Body of pancreas (tissue), 4 donors: ENCODE measurements at places on chromosomes 16 and 17.

DNA sequence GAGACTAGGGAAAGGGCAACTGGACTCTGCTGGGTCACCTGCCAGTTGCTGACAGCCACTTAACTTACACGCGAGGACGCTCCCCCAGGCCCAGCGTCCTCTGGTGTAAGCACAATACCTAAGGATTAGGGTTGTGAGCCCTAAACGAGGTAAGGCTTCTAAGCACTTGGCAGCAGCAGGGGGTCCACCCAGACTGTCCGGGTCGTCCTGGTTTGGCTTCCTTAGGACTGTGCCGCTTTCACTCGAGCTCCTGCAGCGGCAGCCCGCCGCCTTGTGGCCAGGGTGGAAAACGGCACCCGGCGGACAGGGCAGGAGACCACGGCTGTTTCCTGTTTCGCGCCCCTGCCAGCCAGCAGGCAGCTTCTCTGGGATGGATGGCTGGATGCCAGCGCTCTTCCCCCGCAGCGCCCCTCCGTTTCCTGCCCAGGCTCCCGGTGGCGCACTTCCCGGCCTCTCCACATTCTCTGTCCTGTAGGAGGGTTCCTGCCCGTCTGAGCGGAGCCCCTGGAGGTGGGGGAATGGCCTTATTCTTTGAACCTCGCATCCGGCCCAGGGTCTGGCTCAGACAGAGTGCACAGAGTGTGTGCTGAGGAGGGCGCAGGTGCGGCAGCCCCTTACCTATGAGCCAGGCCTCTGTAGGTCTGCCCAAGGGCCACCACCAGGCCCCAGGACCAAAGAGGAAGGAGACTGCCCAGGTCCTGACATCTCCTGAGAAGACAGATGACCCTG is 47.0 kb upstream of the AMZ2 start:
- DNase-seq, result peak; percentile 83

DNA sequence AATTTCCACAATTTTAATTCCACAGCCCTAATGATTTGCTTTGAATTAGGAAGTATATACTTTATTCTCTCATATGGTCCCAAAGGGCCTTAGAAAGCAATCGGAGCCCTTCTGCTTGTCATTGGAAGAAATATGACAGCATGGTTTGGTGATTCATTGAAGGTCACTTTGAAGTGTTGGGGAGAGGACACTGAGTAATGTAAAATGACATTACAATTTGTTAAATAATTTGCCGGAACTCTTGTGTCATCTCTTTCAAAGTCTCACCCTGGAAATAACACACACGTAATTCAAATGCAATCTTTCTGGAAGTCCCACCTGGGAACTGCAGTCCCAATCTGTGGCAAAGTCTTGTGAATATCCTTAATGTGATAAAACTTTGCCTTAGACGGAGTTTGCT is 59.8 kb downstream of the BMERB1 start:
- no peak for DNase-seq

DNA sequence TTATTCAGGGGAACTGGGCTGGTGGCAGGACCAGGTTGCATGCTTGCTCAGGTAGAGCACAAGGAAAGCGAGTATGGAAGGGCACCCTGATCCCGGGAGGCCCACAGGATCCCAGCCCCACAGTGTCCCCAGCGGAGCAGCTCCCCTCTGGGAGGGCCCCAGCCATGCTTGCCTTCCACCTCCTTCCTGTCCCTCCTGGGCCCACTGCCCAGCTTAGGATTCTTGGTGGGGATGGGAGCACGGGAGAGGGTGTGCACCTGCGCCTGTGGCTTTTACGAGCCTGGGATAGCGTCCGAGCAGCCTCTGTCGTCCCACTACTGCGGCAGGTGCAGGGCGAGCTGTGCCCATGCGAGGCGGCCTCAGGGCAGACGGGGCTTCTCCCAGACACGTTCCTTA is 114.5 kb downstream of the BANP start:
- no peak for DNase-seq

DNA sequence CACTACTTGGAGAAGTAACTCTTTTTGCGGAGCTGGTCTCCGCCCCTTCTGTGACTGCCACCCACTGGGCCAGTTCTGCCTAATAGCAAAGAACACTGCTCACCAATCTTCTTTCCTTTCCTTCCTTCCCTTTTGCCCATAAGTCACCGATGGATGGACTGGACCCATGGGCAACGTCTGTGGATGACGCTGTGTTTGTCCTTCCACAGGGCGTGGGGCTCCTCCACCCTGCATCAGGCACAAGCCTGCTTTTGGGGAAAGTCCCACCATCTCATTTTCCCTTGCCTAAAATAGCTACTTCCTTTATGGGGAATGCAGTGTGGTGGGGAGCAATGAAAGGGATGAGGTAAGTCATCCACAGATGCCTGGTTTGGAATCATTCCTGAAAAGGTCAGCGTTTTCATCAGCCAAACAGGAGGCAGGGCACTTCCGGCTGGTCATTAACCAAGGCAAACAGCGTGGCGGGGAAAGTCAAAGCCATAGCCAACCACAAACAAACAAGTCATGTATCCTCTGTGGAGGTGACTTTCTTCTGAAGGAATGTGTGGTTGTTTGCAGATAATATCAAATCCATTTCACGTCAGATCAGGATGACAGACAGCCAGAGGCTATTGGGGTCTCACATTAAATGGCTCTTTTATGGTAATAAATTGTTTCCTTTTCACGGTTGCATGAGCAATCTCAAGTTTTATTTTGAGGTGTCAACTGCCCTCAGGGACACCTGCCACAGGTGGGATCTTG is 30.7 kb upstream of the MED9 start:
- peak; percentile 51 for DNase-seq

DNA sequence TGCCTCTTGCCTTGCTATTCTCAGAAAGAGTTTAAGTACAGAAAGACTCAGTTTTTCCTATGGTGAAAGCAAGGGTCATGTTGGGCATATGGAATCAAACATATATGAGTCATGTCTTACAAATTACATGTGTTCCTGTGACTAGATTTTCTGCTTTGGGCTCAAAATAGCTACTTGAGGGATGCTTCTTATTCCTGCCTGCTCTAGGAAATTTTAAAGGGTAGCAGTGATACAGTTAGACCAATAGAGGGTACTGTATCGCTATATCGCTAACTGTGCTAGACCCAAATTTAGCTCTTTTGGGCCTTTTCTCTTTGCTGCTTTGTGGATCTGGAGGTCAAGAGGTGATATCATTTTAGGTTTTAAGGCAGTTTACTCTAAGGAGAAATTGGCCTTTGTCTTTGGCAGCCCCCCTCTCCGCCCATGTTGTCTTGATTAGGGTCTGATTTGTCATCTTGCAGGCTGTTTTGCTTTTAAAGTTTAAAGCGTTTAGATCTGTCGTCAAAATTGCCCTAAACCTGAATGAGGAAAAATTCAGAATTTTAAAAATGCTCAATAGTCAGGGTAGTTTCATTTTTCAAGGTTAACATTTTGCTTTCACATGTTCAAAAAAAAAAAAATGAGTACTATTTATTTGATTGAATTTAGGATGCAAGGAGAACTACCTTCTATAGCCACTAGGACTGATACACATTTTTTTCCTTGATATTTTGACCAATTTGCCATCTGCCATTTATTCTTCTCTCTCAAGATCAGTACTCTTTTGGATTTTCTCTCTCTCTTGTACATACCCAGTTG is 8.8 kb downstream of the NFATC3 start:
- DNase-seq, result no peak

GRCh38 chr17:36812762-36813161 is 124.5 kb upstream of the LHX1 start:
- no peak for DNase-seq

- DNase-seq, result no peak
Measured at GRCh38 chr17:61345825-61346666, 53.6 kb upstream of the TBX2 start.

DNA sequence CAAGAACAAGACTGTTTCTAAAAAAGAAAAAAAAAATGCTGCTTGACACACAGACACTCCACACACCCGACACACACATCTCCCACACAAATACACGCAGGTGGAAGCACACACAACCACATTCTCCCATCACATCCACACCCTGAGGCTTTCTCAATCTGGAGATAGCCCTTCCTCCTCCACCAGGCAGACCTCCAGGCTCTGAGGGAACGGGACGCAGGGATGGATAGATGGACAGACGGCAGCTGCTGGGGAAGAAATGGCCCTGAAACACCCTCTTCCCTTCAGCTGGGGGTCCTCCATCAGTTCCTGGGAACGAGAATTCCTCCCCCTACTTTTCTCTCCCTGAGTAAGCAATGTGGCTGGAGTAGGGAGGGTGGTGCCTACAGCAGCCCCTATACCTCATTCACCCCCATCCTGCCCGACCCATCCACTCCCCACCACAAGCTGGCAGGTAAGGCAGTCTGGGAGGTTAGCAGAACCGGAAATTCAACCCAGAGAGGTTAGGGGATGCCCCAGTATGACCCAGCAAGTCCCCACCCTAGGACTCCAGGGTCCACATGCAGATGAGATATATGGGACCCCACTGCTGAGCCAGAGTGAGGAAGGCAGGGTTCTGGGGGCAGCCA is 4.1 kb upstream of the LITAFD start:
- no peak for DNase-seq

DNA sequence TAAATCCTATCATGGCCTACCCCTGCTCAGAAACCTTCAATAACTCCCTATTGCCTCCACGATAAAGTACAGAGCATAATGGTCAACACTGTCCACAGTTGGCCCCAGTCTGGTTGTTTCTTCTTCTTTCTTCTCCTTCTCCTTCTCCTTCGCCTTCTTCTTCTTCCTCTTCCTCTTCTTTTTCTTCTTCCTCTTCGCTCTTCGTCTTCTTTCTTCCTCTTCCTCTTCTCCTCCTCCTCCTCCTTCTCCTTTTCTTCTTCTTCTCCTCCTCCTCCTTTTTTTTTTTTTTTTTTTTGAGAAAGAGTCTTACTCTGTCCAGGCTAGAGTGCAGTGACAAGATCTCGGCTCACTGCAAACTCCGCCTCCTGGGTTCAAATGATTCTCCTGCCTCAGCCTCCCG is 23.8 kb downstream of the MRM1 start:
- DNase-seq, result no peak

DNA sequence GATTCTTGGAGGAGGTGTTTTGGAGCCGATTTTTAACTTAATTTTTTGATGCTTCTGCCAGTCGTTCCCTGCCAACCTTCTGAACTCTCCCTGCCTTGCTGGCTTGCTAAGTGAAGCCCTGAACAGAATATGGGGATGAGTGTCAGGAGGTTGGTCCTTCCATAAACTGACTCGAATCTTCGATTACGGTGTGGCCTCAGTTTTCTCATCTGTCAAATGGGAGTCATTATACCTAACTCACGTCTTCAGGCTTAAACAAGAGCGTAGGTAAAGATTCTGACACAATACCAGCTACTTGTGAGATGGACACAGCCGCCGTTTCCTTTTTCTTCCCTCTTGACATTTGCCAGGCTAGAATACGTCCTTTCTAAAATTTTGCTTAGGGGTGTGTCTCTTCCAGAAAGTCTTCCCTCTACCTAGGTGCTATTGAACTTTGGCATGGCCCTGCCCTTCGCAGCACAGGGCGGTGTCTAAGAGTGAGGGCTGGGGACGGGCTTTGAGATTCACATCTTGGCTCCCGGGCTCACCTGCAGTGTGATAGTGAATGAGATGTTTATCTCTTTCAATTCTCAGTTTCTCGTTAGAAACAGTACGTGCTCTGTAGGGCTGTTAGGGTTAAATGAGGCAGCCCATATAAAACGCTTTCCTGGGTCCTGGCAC is 190.6 kb upstream of the SDK2 start:
- no peak for DNase-seq

- DNase-seq, result no peak
Measured at GRCh38 chr16:86427433-86427851, 82.9 kb upstream of the FOXF1 start.

GRCh38 chr16:65994291-65994690 is 372.2 kb upstream of the CDH5 start:
- no peak for DNase-seq

GRCh38 chr17:40150276-40150675 is 9.9 kb downstream of the CASC3 start:
- DNase-seq, result no peak

GRCh38 chr17:29190039-29190438 is 9.8 kb upstream of the MYO18A start:
- DNase-seq, result no peak

GRCh38 chr17:76527430-76528111 is 9.9 kb downstream of the CYGB start:
- peak; percentile 40 for DNase-seq

DNA sequence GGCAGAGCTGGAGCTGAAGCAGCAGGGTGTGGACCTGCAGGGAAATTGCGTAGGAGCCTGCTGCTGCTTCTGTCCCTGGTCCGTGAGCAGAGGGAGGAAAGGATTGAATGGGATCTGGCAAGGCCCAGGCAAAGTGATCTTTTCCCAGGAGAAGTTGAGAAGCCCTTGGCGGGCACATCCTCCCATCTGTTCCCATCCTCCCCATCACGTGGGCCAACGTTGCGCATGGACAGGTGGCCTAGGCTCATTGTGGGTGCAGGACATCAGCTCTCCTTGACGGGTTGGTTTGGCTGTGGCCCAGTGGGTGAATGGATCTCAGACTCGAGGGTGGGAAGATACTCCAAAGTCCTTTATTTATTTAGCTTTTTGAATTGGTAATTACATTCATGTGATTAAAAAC is 29.4 kb upstream of the POLR3E start:
- DNase-seq, result no peak

DNA sequence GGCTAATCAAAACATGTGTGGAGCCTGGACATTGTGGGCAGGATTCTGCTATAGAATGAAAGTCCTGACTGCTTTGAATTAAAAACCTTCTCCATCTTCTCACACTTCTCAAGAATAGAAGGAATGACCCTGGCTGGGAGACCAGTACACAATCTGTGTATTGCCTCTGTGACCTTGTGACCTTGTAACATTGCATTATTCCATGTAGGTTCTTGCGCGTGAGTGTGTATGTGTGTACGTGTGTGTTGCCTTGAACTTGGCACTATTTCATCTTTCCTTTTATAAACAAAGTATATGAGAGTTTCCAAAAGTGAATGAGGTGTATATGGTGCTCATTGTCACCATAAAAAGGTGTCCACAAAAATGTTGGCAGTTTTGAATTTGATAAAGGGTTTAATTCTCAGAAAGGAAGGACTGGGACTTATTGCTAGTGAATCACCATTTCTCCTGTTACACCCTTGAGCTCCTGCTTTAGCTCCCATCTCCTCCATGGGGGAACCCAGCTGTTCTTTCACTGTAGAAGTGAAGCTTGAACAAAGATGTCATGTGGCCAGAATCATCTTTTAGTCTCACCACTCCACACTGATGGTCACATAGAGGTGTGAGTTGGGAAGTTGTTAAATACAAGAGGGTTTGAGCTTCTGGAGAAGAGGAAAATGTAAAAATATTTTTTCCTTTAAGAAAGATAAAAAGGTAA is 244.9 kb downstream of the FTO start:
- DNase-seq, result no peak
